ENCODE measurements at places on chromosomes 5 and 9.
A peak's percentile ranks its signal among the peaks of the same experiment; 100 is the strongest.

DNA sequence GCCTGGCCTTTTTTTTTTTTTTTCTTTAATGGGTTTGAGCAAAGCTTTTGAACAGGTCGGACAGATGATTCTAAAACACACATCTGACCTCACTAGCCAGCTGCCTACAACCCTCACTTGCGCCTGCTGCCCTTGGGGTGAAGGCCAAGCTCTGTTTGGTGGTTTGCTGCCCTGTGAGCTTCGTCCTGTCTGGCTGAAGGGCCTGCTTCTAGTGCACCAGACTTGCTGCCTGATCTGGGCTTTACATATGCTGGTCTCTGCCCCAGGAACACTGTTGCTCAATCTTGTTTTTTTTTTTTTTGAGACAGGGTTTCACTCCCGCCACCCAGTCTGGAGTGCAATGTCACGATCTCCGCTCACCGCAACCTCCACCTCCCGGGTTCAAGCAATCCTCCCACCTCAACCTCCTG, 16.4 kb upstream of the DOLPP1 start:
- no peak for DNase-seq

DNA sequence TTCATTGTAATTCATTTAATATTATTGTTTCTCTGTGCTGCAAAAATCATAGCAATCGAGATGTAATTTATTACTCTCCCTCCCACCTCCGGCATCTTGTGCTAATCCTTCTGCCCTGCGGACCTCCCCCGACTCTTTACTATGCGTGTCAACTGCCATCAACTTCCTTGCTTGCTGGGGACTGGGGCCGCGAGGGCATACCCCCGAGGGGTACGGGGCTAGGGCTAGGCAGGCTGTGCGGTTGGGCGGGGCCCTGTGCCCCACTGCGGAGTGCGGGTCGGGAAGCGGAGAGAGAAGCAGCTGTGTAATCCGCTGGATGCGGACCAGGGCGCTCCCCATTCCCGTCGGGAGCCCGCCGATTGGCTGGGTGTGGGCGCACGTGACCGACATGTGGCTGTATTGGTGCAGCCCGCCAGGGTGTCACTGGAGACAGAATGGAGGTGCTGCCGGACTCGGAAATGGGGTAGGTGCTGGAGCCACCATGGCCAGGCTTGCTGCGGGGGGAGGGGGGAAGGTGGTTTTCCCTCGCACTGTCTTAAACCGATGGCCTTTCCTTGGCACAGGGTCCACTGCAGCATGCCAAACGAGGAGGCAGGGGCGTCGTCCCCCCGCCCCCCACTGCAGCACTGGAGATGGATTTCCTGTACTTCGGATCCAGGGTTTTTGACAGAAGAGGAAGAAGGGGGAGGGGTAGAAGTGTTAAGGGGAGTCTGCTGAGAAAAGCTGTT, at the start of gene APC:
TSS of gene APC (plus strand) at position 423 of the 728 bp plus-strand sequence. CDS start 17,006 bp downstream, outside the sequence.
- peak; percentile 64 for DNase-seq

DNA sequence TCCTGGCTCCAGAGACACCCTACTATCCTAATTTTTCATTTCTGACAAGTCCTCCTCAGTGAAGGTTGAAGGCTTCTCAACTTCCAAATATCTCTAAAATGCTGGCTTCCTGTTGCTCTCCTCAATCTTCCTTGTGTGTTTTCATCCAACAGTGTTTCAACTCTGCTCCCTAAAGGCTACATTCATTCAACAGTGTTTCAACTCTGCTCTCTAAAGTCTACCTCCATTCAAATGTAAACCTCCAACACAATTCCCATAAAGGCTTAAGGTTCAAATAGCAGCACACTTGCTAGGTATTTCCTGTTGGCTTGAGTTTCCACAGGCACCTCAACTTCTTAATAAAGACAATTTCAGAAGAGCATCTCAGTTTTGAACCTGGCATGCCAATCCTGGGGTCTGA, 164.8 kb downstream of the HINT1 start:
- no peak for DNase-seq

GRCh38 chr5:181107699-181108098, 23.3 kb downstream of the OR2V1 start:
- no peak for DNase-seq

GRCh38 chr5:59660737-59661136, 232.8 kb downstream of the PDE4D start:
- no peak for DNase-seq

- DNase-seq: no peak
Measured at GRCh38 chr5:90015584-90016018, 394.0 kb downstream of the CETN3 start.

- DNase-seq: no peak
Measured at GRCh38 chr5:89758146-89758545, 651.4 kb downstream of the CETN3 start.

GRCh38 chr9:14021871-14022525, 291.9 kb downstream of the NFIB start:
- no peak for DNase-seq

DNA sequence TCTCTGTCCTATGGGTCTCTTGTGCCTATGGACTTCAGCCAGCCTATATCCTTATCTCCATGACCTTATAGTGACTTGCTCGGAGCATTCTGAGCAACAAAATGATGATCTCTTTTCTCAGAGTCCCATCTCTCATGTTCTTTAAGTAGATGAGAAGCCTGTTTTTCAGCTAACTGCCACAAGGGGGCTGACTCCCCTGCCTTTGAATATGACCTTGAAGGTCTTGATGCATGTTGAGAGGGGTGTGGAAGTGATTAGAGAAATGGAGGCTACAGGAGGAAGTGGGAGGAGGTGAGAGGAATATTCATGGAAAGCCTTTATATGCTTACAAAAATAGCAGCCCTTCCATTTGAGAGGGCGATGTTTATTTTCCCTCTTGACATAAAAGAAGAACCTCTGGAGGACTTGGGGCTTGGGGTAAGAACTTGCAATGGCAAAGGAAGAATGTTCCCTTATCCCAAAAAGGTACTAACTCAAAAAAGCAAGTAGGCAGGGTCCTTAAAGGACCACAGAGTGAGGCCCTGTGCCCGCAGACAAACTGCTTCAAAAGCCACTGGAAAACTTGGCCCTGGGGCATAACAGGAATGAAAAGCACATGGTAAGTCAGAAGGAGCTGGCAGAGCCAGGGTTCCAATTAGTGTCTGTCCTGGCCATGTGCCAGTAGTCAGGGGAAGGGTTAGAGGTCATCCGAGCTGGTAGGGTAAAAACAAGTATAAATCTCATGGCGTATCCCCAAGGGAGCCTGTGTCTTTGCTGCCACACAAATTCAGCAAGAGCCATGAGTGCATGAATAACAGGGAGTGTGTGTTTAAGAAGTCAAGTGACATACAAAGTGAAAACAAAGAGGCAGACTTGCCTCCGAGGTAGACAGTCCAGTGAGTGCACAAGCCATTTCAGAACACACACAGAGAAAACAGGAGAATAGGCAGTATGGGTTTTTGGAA, 39.1 kb downstream of the FGD3 start:
- peak; percentile 70 for DNase-seq

DNA sequence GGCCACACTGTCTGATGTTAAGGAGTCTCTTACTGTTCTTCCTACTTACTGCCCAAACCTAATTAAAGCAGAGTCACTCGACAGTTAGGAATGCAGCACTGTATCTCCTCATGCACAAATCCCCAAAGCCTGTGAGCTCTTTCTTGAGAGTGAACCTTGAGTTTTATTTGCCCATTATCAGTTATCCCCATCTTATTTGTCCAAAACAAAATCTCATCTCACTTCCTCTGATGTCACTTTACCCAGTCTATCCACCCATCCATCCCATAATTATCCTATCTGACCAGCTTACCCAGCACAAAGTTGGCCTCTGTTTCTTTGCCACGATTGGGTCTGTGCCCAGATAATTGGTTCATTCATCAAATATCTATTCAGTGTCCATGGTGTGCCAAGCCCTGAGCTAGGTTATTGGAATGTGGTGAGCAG, 250.8 kb downstream of the SLIT3 start:
- no peak for DNase-seq

DNA sequence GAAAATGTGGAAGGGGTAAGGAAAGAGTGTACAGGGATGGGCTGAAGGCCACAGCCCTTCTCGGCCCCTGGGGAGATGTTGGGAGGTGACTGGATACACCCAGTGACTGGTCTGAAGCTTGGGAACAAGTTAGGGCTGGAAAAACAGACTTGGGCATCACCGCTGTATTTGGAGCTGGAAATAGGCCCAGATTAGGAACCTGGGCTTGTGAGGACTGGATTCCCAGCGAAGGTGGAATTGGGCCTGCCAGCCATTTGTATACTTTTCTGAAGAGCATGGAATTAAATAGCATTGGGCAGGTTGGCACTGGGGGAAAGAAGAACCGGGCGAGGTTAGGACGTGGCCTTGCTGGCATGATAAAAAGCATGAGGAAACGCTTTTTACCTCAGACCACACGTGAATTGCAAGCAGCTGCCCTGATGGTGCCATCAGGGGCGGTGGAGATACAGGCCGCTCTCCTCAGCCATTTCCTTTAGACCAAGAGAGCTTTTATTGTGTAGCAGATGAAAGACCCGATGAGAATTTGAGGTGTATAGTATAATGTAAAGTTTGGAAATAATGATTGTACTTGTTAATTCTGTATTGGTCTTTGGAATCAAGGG, 37.8 kb downstream of the OTULIN start:
- no peak for DNase-seq

GRCh38 chr9:98330831-98331230, 75.4 kb upstream of the TBC1D2 start:
- DNase-seq: no peak

DNA sequence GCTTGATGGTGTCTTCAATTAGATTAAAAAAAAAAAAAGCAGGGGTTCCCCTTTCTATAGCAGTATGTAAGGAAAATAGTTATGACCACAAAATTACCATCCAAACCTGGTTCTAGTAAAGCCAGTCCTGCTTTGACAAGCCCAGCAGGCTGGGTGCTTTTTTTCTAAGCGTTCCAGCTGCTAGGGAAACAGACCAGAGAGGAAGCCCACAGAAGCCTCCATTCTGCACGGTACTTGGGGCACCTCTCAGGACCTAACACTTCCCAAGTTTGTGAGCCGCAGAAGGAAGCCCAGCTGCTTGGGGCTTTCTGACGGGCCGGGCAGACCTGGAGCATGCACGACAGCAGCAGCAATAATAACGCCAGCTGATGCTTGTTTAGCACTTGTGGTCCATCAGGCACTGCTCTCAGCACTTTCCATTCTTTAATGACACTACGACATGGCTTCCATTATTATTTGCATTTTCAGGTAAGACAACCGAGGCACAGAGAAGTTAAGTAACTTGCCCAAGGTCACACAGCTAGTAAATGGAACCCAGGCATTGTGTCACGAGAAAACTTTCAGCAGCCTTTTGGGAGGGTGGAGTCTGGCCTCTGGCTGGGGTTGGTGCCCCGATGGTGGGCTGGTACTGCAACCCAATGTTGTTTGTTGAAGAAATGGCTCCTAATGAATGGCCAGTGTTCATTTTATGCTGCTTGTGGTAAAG, 15.4 kb downstream of the LMX1B start:
- DNase-seq: no peak

DNA sequence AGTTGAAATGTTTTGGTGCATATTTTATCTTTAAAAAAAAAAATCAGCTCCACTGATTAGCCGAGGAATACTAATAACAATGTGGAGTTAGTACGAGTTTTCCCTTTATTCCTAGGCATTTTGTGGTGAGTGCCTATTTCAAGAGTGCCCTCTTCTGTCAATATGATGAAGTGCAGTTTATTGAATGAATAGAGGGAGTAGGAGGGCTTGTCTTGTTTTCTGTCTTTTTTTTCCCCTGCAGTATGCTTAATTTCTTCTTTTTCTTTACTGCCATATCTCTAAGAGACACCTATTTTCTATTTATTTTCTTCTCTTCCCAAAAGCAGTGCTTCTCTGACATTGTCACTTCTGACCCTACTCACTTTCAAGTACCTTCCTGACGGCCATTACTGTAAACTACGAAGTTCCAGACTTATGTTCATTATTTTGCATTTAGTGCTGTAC, 169.6 kb upstream of the PITX1 start:
- DNase-seq: no peak

- DNase-seq: no peak
Measured at GRCh38 chr5:112738191-112738560, 491 bp downstream of the APC start.

- DNase-seq: no peak
Measured at GRCh38 chr9:111993319-111993718, 96.7 kb downstream of the UGCG start.

DNA sequence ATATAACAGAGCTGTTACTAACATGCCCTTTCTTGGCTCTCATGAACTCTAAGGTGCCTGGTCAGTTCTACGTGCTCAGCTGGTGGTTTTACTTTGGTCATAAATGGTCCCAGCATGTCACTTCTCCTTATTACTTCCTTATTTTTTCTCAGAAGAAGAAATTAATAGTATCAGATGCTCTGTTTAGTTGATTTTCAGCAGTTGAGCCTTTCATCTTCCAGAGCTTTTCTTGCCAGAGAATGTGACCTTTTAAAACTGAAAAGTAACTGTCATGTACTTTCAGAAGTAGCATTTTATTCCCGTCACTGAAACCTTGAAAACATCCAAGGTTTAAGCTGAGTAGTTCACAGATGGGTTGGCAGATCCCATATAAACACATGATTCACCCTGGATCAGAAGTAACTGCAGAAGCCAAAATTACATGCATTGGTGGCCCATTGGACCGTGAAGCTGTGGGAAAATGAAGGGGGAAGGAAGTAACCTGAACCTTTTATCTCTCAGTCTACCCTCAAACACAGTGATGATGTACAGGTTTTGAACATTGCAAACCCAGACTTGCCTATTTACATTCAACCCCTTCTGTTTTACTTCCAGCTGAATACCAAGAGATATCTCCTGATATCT, 50.5 kb downstream of the HACD4 start:
- DNase-seq: no peak

- no peak for DNase-seq
Measured at GRCh38 chr5:31530541-31531265, 1.2 kb downstream of the DROSHA start.

DNA sequence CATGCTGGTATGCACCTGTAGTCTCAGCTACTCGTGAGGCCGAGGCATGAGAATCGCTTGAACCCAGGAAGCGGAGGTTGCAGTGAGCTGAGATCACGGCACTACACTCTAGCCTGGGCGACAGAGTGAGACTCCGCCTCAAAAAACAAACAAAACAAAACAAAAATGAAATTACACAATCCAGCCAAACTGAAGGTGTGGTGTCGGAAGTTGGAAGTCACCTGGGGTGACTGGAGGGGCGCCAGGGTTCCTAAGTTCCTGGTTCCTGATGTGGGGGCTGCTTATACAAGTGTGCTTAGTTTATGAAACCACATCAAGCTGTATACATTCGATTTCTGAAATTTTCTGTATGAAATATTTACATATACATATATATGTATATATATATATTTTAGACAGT, 3.7 kb upstream of the DOLPP1 start:
- no peak for DNase-seq

- DNase-seq: no peak
Measured at GRCh38 chr5:78587081-78587774, 61.3 kb downstream of the LHFPL2 start.

GRCh38 chr9:127700140-127700539, 6.6 kb upstream of the CFAP157 start:
- DNase-seq: no peak

DNA sequence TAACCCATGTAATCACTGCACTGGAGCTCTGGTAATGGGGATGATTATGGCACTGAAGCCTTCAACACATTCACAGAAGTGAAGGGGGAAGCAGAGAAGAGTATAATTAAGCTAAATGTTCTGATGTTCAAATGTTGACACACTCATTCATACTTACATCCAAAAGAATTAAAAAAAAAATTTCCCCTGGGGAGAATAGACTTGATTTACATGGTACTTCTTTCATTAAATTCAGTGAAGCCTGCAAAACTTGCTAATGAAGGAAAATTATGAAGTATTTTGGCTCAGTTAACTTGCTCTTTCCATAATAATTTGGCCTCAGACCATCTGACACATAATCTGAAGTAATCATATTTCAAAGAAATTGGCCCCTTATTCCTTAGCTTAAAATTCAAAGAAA, 428.8 kb downstream of the SH3GL2 start:
- DNase-seq: no peak

Measured in activated CD4-positive, alpha-beta T cell treated with anti-CD3 and anti-CD28 coated beads for 4 hours (primary cell).